ENCODE measurements at places on chromosomes 12 and 14.
A peak's percentile ranks its signal among the peaks of the same experiment; 100 is the strongest.

GRCh38 chr14:74289801-74290200 lies 12.9 kb downstream of the ABCD4 start:
- DNase-seq: no peak

DNA sequence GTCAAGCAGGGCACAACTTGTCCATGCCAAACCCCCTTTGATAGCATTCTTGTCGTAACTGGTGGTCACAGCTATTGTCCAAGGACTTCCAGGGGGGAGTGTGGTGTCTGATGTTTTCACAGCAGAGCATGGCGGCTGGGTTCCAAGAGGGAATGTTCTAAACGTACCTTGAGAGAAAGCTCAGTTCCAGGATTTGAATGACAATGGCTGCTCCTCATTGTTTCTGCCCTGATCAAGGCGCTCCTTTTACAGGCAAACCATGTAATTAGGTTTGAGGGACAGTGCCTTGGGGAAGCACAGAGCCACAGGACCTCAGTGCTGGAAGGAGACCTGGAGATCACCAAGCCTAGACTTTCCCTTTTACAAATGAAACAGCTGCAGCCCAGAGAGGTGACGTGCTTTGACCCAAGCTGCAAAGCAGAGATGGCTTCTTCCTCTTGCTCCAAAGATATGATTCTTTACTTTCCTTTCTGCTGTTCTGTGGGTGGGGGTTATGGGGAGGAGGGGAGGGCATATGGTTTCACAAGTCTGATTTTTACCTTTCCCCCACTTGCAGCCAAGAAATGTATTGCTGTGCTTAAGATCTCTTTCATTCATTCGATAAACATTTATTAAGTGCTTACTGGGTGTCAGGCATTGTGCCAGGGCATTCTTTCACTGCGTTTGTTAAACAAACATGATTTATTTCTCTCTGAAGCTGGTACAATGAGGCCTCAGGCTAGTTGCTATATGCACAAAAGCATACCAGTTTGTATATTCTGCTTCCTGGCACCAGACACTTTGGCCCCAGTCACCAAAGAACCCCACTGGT lies 172.8 kb downstream of the KTN1 start:
- no peak for DNase-seq

GRCh38 chr14:54565785-54566409 lies 1.0 kb upstream of the SAMD4A start:
- DNase-seq: peak; percentile 94

DNA sequence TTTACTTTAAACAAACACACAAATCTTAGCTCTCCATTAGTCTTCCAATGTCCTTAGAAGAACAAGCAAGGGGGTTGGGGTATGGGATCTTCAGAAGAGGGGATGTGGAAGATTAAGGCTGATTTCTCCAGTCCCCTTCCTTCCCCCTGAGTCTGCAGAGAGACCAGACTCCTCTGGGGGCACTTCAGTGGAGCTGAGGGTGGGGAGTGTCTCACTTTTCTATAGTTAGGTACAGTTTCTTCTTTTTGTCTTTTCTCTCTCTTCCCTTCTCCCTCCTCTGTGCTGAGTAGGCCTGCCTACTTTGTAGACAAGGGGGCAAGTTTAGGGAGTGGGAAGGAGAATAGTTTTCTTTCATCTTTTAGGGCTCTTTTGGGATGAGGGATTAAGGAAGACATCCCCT lies 2.5 kb downstream of the HOXC4 start:
- no peak for DNase-seq

DNA sequence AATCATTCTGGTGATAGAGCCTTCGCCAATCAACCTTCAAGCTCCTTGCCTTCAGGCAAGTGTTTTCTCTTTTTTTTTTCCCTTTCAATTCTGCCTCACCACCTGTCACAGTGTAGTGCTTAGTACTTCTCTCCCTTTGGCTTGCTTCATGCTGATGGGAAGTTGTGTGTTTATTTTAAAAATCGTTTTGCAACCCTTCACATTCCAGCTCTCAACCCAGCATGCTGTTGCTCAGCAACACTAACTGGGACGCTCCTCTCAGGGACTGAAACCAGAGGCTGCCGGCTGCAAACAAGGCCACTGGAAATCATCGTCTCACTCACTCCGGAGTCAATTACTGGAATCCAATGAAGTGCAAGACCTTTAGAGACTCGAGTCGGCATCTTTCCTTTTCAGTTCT lies 342.7 kb downstream of the PRKD1 start:
- peak; percentile 53 for DNase-seq

GRCh38 chr14:52355016-52355431 lies 40.9 kb downstream of the PTGER2 start:
- peak; percentile 55 for DNase-seq

GRCh38 chr14:59277659-59278058 lies 89.2 kb downstream of the DAAM1 start:
- no peak for DNase-seq

- no peak for DNase-seq
These were observed 6.3 kb upstream of the HOXC4 start for GRCh38 chr12:54047160-54047963.

DNA sequence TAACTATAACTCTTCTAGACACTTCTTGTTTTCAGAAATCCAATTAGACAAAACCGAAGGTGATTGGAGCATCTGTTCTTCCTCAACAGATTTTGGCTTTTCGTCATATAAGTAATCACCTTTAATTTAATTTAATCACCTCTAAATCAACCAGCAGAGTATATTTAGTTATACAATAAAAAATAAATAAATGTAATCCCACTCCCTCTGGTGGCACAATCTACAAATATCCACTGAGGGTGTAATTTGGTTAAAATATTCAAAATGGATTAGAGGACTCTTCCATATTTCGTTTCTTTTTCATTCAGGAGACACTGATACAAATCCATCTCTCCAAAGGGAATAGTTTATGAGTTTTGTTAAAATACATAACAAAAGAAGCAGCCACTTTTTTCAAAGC lies 18.3 kb upstream of the SLC35F4 start:
- no peak for DNase-seq

GRCh38 chr12:132392389-132393244 lies 63.2 kb upstream of the GALNT9 start:
- DNase-seq: no peak

DNA sequence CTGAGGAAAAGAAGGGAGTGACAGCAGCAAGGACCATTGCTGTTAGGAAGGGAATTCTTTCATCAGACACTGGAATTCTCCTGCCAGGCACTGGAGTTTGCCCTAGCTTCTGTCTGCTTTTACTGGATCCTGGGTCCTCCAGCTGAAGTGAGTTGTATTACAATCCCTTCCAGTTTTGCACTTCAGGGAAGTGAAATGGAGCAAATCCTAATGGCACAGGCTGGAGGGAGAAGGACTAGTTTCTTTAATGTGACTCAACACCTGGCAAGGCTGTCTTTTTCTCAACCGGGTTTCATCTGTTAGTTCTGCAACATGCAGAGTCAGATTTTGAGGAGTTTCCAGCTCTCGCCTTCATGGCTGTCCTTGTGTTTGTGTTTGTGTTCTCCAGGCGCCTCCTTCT lies 45.8 kb downstream of the ETV6 start:
- DNase-seq: no peak

GRCh38 chr12:109637348-109637747 lies 63.8 kb downstream of the MVK start:
- DNase-seq: no peak

DNA sequence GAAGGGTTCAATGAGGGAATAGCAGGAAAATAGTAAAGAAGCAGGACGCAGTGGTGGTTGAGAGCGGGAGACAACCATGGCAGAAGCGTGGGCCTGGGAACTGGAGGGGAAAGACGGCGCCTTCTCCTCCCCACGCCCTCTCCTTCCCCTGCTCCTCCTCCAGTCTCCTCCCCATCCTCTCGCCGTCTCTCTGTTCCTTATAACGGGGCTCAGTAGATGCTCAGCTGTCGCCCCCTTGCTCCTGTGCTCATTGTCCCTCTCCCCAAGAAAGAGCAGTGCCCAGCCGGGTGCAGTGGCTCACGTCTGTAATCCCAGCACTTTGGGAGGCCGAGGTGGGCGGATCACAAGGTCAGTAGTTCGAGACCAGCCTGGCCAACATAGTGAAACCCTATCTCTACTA lies 142.0 kb downstream of the BCL11B start:
- DNase-seq: no peak

Measured in muscle of arm (tissue), 14 donors.